ENCODE measurements at places on chromosomes 13 and 19.
A peak's percentile ranks its signal among the peaks of the same experiment; 100 is the strongest.

- DNase-seq = no peak
Observed at GRCh38 chr13:24257497-24257896, 51.9 kb upstream of the C1QTNF9 start.

DNA sequence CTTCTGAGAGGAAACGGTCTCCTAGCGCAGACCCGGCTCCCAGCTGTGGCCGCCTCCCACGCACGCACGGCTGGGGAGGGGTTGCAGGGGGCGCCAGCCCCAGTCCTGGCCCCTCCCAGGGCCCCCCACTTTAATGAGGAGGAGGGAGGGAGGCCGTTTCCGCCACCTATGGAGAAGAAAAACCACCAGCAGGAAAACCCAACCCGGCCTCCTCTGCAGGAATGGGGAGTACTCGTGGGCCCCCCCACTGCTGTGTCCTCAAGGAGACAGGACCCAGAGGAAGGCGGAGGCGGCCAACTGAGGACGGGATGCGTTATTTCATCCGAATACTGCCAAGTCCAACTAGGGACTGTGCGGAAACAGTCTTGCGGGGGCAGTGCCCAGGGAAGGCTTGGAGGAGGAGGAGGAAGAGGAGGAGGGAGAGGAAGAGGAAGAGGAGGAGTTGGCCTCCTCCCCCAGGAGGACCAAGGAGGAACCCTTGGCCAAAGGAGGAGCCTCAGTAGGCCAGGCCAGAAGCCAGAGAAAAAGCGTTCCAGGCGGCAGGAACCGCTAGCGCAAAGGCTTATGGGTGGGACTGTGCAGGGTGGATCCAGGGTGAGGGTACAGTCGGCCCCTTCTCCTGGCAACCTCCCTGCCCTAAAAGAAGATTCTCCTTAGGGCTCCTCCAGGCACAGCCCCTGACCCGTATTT lies 3.9 kb upstream of the SSBP4 start:
- DNase-seq = no peak

DNA sequence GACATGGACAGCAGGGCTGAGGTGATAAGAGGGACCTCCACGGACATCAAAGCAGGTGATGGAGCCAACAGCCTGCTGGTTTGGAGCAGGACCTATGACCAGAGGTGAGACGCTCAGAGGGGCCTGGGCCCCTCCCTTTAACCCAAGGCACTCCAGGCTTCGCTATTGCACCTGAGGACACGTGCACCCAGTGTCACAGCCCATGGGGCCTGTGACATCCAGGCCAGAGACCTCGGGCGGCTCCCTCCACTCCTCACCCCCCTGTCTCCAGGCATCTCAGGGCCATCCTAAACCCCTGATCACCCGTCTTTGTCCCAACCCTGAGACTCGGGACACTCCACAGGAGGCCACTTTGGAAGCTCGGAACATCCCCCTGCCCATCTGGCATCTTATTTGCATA lies 12.9 kb downstream of the ADGRE5 start:
- no peak for DNase-seq

DNA sequence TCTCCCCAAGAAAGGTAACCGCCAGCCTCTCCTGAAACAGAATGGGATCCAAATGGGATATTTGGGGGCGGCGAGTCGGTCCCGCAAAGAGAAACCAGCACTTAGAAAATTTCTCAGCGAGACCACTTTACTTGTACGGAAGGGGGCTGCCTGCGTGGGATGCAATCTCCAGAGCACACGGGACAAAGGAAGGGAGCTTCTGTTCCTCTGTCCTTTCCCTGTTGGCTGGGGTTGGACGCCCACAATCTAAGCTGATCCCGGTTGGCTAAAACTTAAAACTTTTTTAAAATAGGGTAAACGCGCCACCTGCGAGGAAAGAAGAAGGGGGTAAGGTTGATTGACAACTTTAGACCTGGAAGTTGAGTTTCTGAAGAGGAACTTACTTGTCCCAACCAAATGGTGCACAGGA lies 826 bp upstream of the BSG start:
- DNase-seq = peak; percentile 66

- no peak for DNase-seq
Observed at GRCh38 chr13:55517312-55517711, 1623.4 kb upstream of the PRR20A start.

DNA sequence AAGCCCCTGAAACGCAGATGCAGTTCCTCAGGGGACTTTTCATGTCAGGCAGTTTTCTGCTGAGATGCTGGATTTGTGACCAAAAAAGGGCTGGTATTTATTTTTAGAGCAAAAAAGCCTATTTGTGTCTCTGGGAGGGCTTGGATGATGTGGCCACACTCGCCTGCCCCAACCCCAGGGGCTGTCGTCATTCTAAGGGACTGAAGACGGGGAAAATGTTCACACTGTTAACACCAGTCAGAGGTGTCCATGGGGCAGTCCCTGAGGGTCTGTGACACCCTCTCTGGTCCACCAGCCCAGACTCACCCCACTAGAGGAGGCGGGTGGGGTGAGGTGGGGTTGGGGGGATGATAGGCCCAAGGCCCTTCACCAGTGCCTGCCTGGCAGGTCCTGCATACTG lies 15.9 kb upstream of the EPHX3 start:
- no peak for DNase-seq

- peak; percentile 42 for DNase-seq
Observed at GRCh38 chr19:49210108-49210900, 52.7 kb downstream of the TRPM4 start.

DNA sequence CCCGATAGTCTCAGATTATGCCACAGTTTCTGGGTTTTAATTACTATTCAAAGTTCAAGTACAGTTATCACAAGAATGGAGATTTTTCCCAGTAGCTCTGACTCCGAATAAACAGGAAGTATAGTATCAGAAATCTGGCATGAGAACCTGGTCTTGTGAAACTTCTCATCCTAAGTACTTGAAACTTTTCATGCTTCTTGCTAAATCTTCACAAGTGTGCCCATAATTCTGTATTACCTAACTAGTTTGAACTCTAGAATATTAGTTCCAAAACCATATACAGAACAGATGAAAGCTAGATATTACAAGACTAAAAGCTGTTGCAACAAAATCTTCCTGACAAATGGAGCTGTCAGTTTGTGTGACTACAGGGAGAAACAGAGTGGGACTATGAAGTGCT lies 70.5 kb upstream of the CSNK1A1L start:
- no peak for DNase-seq

DNA sequence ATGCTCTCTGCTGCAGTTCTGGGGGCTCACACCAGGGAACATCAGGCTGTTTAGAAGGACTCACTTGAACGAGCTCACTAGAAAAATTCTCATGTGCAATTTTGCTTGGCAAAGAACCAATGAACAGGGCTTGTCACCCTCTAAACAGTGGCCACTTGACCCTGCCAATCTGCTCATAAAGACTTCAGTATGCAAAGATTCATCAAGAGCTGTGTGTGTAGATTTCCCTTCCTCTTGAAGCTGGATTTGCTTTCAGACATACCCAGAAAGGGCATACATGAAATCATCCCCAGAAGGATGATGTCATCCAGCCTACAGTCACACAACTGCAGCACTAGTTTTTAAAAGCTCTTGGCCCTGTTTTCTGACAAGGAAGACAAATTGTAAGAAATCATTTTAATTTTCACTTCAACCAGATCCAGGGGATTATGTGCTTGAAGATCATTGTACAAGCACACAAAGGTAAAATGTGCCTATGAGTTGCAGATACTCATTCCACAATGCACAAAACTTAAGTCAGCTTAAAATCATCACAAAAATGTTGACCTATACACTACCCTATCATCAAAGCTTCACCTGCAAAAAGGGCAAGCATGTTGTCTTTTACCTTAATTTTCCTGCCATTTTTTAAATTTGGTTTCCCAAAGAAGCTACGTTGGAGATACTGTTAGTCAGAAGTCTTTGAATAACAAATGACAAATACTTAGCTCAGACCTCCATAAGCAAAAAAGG lies 5.2 kb upstream of the STK24 start:
- no peak for DNase-seq
